Gastrocnemius medialis (tissue), 4 donors: ENCODE measurements at places on chromosomes 6 and 20. TPM values are rescaled to one million over a fixed set of nuclear protein-coding genes. Genes with fewer than 3 reads are reported as not detected.

GRCh38 chr20:63577317-63577894, 3.4 kb upstream of the HELZ2 start:
- peaks cover 12% of the 10 kb centered on the region for H3K27me3 ChIP-seq
- H3K27ac ChIP-seq = peak overlapping the region; percentile 14
- DNase-seq = peak; percentile 61
- H3K4me3 ChIP-seq = no peak overlapping the region
- H3K4me1 ChIP-seq = peaks cover 8% of the 10 kb centered on the region

The BMP6 gene
- 2.1 TPM for total RNA-seq

- no peaks in the 10 kb centered on the region for H3K4me1 ChIP-seq
- no peaks in the 10 kb centered on the region for H3K36me3 ChIP-seq
- H3K27ac ChIP-seq = no peak overlapping the region
- DNase-seq = no peak
These were observed 410.0 kb upstream of the SULF2 start for GRCh38 chr20:48195121-48195870.

The C4A gene
- 6.7 TPM for total RNA-seq

DNA sequence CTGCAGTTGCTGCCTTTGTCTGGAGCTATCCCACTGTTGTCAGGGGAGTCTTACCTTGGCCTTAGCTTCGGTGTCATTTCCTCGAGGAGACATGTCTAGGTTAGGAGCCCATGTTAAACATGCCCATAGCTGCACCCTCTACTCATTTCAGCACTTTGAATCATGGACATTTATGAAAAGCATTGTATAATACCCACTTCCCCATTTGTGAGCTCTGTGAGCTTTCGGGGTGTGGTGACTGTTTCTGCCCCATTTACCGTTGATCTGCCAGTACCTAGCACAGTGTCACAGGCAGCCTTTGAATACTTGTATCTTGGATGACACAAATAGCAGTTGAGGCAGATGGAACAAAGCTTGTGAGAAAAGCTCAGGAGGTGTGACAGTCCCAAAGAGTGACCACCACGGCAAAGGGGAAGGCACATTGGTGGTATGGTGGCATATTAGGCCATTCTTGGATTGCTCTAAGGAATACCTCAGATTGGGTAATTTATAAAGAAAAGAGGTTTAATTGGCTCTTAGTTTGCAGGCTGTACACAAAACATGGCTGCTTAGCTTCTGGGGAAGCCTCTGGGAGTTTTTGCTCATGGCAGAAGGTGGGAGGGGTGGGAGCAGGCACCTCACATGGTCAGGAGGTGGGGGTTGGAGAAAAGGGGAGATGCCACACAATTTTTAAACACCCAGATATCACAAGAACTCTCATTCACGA, 42.0 kb downstream of the JARID2 start:
- H3K4me3 ChIP-seq = no peak overlapping the region
- H3K36me3 ChIP-seq = no peaks in the 10 kb centered on the region
- no peaks in the 10 kb centered on the region for H3K27me3 ChIP-seq
- H3K27ac ChIP-seq = no peak overlapping the region

GRCh38 chr20:48319943-48320584, 507.7 kb downstream of the PREX1 start:
- H3K27ac ChIP-seq = no peak overlapping the region
- no peaks in the 10 kb centered on the region for H3K36me3 ChIP-seq

- no peak for DNase-seq
- no peak overlapping the region for H3K4me3 ChIP-seq
- H3K36me3 ChIP-seq = no peaks in the 10 kb centered on the region
- H3K27ac ChIP-seq = no peak overlapping the region
- H3K27me3 ChIP-seq = no peaks in the 10 kb centered on the region
These were observed 137.6 kb downstream of the PDSS2 start for GRCh38 chr6:107321793-107322192.

DNA sequence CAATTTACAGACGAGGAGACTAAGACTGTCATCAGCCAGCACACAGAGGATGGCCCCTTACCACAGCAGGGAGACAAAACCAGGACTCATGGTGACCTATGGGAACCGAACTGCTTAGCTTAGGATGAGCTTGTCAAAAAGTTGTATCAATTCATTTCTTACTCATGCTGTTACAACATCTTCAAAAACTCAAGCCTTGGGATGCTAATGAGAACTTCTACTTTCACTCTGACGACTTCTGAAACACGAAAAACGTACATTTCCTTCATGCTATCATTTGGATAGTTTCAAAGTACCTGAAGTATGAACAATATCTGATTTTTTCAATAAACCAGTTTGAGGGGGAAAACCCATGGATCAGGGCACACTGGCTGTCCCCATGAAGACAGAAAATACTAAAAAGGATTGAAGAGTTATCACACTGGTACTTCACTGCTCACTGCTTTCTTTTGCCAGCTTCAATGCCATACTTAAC, 31.9 kb downstream of the HIVEP2 start:
- no peak overlapping the region for H3K4me3 ChIP-seq
- no peaks in the 10 kb centered on the region for H3K27me3 ChIP-seq
- H3K4me1 ChIP-seq = peaks cover 13% of the 10 kb centered on the region
- H3K27ac ChIP-seq = no peak overlapping the region

DNA sequence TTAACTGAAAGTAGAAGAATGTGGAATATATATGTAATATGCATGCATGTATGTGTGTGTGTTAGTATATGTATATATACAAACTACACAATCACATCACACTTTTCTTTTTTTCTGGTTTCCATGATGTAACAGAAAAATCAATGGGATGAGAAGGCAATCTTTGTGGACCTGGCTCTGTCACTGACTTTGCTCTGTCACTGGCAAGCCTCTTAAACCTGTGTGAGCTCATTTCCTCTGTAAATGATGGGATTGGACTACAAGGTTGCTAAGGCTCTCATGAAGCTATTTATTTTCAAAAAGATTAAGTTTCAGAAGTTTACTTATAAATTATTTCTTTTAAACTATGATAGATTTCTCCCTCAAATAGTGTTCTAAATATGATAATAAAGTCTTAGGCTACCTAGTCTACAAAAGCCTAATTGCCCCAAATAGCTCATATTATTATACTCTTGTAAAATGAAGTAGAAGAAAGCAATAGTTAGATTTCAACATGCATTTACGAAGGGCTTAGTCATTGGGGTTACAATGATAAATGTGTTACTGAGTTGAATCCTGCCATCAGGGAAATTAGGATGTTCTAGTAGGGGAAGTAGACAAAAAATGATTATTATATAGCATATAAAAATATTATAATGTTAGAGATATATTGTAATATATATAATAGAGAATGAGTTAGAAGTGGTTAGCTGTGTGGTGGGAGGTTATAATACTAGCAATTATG, 129.3 kb downstream of the AFG1L start:
- DNase-seq = no peak
- H3K4me1 ChIP-seq = no peaks in the 10 kb centered on the region
- H3K4me3 ChIP-seq = no peak overlapping the region
- H3K36me3 ChIP-seq = no peaks in the 10 kb centered on the region
- no peaks in the 10 kb centered on the region for H3K27me3 ChIP-seq

- no peaks in the 10 kb centered on the region for H3K27me3 ChIP-seq
- no peaks in the 10 kb centered on the region for H3K36me3 ChIP-seq
- H3K4me3 ChIP-seq = no peak overlapping the region
These were observed 24.5 kb downstream of the ARID1B start for GRCh38 chr6:156801712-156802111.

DNA sequence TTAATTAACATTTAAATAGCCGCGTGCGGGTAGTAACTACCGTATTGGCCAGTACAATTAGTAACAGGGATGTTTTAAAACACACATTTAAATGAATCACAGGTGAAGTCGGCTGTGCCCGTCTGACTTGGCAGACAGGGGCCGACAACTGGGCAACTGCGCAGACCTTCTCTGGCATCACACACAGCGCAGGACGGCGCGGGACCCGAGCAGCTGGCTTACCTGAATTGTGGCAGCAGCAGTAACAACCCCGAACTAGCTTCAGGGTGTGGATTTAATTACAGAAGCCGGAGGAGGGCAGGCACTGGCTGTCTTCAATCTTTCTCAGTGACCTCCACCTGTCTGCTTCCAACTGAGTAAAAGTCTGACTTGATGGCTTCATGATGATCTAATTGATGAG, 91.7 kb downstream of the DACT2 start:
- no peak for DNase-seq
- no peak overlapping the region for H3K4me3 ChIP-seq
- no peak overlapping the region for H3K27ac ChIP-seq
- peaks cover 5% of the 10 kb centered on the region for H3K27me3 ChIP-seq
- H3K36me3 ChIP-seq = no peaks in the 10 kb centered on the region

DNA sequence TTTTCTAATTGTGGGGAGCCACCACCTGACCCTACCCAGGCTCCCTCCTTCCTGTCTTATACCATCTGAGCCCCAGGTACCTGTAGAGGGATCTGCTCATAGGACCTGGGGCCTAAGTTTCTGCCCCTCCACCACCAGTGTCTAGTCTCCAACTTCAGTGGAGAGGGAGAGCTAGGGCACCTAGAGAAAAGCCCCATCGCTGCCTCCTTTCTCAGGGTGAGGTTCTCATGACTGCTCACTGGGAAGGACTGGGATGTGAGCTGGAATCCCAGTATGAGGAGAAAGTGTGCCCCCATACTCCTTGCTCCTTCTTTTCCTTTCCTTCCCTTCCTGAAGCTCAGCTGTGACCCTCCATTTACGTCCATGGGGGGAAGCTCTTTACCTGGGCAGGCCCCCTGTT, 231.6 kb downstream of the LRFN2 start:
- no peak overlapping the region for H3K27ac ChIP-seq
- peaks cover 4% of the 10 kb centered on the region for H3K4me1 ChIP-seq
- no peaks in the 10 kb centered on the region for H3K27me3 ChIP-seq
- no peak for DNase-seq

The CRISP3 gene
- not detected for total RNA-seq

GRCh38 chr6:85436411-85436810, 13.5 kb upstream of the NT5E start:
- no peak overlapping the region for H3K4me3 ChIP-seq
- no peak overlapping the region for H3K27ac ChIP-seq
- H3K36me3 ChIP-seq = no peaks in the 10 kb centered on the region
- no peaks in the 10 kb centered on the region for H3K4me1 ChIP-seq
